ENCODE measurements at places on chromosomes 7 and 10.
A peak's percentile ranks its signal among the peaks of the same experiment; 100 is the strongest.

DNA sequence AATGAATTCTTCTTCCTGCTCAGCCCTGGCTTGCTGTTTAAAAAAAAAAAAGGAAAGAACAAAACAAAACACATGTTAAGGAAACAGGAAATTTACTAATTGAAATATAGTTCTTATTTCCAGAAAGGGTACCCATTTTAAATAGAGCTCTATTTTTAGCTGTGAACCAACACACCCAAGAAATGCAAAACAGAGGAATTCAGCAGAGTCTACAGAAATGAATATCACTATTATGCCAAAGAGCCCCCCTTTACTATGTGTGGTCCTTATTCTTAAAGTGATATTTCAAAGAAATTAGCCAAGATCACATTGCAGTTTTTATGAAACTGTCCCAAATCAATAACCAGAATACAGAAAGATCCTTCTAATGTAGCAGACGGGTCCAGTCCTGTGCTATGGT is 53.7 kb downstream of the CCDC6 start:
- DNase-seq: no peak

DNA sequence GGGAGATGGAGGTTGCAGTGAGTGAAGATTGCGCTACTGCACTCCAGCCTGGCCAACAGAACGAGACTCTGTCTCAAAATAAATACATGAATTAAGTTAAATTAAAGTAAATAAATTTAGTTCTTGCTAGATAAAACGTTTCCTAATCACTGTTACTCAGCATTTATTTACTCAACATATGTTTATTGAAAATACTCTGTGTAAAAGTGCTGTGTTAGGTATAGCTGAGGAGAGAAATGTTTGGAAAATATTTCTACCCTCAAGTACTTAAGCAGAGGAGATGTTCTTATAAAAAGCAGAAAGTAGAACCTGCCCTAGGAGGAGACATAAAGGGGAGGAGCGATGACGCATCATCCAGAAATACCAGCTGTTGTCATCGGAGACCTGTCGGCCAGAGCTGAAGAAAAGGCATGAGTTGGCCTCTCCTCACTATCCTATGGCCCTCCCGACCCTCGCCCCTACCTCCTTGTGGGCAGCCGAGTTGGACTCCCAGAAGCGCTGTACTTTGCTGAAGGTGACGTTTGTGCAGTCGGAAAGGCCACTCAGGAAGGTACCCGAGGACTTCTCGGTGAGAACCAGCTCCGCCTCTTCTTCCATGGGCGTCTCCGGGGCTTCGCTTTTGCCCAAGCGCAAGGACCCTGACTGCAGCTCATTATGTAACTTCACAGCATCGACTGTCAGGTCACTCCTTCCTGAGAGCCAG is 1.1 kb downstream of the RRP12 start:
- DNase-seq: peak; percentile 71

DNA sequence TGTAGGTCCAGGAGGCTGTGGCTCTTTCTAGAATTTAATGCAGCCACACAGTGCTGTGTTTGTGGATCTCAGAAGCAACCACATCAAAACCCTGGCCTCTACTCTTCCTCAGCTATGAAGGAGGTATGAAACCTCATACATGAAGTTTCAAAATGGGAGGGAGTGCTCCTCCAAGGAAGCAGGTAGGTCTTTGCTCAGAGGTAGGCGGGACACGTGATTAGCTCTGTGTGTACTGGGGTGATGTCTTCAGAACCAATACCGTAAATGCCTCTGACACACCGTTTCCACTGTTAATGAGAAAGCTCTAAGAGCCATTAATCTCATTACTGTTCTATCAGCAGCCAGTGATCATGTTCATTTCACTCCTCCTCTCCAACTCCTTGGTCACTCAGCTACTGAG is 126.1 kb downstream of the PLXNA4 start:
- DNase-seq: peak; percentile 58

- DNase-seq: no peak
Measured at GRCh38 chr10:108562105-108562504, 1361.2 kb downstream of the XPNPEP1 start.

DNA sequence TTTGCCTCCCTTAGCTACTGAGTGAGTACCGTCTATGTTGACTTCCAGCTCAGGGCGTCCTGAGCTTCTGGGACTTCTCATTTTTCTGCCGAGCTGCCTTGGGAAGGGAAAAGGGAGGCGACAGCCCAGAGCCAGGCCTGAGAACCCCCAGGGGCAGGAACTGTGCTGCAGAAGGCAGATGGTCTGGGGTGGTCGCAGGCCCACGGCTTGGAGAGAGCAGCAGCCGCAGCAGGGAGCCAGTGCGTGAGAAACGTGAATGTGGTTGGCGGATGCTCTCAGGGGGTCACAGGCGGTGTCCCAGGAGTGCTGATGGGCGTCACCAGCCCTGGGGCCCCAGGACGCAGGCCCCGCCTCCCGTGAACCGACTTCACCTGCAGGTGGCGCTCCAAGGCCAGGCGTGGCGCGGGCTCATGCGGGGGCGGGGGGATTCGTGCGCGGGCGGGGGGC is 9.2 kb upstream of the PWWP2B start:
- peak; percentile 81 for DNase-seq

DNA sequence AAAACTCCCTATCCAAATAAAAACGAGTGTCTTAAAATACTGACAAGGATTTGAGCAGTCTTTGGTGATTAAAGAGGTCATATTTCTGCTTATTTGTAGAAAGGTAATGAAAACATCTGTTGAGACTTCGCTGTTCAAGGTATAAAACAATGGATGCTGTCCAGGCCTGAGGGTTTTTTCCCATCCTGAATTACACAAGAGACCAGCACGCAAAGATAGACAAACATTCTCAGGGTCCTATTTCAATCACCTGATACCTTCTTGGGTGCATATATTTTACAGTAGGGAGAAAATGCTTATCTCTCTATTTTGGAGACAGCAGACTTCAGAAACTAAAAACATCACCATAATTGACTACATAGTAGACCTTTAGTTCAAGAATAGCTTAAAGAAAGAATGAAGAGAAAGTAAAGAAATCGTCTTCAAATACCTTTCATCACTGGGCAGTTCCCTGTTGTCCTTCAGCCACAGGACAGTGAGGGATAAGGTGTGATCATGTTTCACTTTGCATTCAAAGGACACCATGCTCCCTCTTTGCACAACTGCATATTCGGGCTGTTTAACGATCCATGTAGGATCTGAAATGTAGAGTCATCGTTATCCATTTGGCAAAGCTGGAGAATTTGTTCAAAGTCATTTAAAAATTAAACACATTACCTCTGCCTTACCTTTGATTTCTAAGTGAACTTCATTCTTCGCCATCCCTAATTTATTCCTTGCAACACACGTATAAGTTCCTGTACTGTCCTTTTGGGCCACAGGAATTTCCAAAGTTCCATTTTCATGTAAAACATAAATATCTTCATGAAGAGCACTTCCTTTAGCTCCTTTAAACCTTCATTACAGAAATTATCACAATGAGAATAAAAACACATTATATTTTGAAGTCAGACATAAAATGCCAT is 63.7 kb upstream of the LAMB4 start:
- DNase-seq: no peak

GRCh38 chr7:102255501-102255900 is 31.2 kb upstream of the SH2B2 start:
- no peak for DNase-seq

DNA sequence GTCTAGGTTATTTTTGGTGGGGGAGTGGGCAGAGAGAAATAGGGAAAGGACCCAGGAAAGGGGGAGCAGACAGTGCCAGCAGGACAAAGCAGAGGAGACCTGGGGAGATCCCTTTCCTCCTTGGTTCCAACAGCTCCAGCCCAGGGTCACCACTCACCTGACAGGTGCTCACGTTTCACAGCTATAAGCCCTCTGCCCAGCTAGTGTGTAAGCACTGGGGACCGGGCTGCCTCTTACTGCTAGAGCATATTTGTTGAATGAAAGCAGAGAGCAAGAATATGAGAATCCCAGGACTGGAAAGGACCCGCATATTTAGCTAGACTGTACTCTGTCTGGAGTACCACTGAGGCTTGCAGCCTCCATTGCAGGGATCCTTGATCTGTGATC is 6.7 kb downstream of the ZCCHC24 start:
- DNase-seq: no peak

GRCh38 chr10:104899779-104900178 is 258.7 kb downstream of the SORCS3 start:
- DNase-seq: no peak

- DNase-seq: no peak
Measured at GRCh38 chr10:54194806-54195205, 606.2 kb downstream of the PCDH15 start.

- no peak for DNase-seq
Measured at GRCh38 chr7:92969061-92969460, 132.7 kb upstream of the CDK6 start.

DNA sequence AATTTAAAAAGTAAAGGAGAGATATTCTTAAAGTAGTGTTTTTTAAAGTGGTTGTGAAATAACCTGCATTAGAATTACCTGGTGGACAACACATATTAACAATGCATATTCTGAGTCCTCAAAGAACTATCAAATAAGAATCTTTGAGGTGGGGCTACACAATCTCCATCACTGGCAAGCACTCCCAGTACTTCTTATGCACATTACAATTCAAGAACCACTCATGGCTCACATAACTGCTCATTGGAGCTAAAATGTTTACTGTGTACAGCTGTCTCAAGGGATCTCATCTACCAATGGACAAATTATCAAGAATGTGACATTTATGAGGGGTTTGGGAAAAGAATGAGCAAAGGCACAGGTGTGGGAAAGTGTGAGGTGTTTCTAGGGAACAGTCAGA is 692.0 kb downstream of the PHTF2 start:
- no peak for DNase-seq

DNA sequence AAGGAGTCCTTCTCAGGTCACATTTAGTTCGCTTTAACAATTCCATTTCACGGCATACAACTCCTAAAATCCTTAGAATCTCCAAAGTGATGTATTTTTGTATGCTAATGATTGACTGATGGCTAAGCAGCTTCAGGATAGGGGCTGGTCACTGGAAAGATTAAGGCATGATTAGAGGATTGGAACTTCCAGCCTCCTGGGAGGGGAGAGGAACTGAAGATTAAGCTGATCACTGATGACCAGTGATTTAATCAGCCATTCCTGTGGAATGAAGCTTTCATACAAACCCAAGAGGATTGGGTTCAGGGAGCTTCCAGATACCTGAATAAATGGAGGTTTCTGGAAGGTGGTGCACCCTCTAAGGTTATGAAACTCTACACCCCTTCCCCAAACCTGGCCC is 123.9 kb upstream of the CDK13 start:
- DNase-seq: no peak

GRCh38 chr7:30450240-30450982 is 28.2 kb downstream of the NOD1 start:
- no peak for DNase-seq

DNA sequence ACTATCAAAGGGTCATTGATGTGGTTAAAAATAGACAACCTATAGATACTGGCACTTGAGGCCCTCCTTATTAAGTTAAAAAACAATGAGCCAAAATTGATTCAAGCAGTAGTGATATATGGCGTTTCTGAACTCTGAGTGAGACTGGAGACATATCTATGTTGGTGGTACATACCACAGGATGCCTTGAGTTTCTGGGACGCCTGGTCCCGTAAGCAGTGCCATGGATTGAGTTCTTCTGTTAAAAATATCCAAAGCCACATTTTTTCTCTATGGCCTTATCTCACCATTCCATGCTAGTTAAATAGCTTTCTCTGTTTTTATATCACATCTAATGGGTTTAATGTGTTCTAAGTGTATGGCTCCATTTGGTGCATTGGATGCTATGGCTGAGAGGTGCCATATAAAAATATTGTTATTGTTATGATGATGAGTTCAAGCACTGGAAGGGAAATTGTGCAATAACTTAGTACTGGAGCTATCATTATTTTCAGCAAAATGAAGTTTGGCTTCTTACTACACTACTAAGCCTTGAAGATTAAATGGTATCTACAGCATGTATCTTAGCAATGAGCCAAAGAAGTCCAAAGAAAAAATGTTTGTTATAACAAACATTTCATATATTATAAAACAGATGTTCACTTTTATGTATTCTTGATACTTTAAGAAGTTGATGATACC is 713.9 kb downstream of the SUGCT start:
- DNase-seq: no peak

GRCh38 chr10:1058017-1058416 is 1.8 kb downstream of the WDR37 start:
- no peak for DNase-seq

GRCh38 chr10:119454990-119455389 is 87.5 kb downstream of the RGS10 start:
- DNase-seq: no peak

DNA sequence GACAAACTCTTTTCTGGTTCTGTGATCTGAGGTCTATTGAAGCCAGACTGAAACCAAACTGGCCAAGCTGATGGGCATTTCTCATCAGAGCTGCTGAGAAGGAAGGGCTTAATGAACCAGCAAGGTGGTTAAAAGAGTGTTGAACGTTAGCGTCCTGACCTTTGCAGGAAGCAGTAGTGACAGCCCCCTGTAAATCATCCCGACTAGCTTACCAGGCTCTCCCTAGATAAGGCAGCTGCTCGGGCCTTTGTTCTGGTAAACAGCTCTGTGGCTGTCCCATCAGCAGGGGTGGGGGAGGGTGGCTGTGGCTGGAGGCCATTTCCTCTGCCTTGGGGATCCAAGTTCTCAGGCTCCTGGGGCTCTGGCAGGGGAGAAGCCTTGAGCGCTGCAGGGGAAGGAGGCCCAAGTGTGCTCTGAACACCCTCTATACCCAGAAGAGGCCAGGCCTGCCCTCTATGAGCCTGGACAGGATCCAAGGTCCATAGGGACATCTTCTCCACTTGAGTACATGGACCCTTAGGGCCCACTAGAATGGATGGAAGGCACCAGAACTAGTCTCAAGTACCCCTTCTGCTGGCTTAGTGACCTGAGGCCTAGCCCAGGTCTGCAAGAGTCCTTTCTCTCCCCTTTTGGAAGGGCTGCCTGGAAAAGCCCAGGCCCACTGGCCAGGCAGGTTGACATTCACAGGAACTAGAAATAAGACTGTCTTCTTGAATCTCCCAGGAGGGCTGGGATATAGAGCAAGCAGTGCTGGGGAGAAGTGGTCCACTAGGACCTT is 134.6 kb downstream of the ARHGAP22 start:
- no peak for DNase-seq

- DNase-seq: no peak
Measured at GRCh38 chr10:97580421-97581367, 3.5 kb upstream of the HOGA1 start.

- DNase-seq: no peak
Measured at GRCh38 chr10:33341637-33342036, 7.2 kb upstream of the NRP1 start.

GRCh38 chr7:128893251-128894100 is 17.0 kb downstream of the KCP start:
- DNase-seq: no peak

- no peak for DNase-seq
Measured at GRCh38 chr7:30804078-30804661, 33.0 kb downstream of the MINDY4 start.

- no peak for DNase-seq
Measured at GRCh38 chr7:25087855-25088254, 37.2 kb downstream of the CYCS start.

GRCh38 chr10:103254538-103255325 is 9.0 kb downstream of the RPEL1 start:
- peak; percentile 43 for DNase-seq

Measured in activated CD8-positive, alpha-beta memory T cell treated with anti-CD3 and anti-CD28 coated beads, Interleukin-2, amount 10 ng/mL, durations not matched to agents 7 days and 5 days (primary cell).